CD4-positive, alpha-beta T cell treated with Interleukin-10 for 1 hour (primary cell): ENCODE measurements at places on chromosomes 12 and 14.

DNA sequence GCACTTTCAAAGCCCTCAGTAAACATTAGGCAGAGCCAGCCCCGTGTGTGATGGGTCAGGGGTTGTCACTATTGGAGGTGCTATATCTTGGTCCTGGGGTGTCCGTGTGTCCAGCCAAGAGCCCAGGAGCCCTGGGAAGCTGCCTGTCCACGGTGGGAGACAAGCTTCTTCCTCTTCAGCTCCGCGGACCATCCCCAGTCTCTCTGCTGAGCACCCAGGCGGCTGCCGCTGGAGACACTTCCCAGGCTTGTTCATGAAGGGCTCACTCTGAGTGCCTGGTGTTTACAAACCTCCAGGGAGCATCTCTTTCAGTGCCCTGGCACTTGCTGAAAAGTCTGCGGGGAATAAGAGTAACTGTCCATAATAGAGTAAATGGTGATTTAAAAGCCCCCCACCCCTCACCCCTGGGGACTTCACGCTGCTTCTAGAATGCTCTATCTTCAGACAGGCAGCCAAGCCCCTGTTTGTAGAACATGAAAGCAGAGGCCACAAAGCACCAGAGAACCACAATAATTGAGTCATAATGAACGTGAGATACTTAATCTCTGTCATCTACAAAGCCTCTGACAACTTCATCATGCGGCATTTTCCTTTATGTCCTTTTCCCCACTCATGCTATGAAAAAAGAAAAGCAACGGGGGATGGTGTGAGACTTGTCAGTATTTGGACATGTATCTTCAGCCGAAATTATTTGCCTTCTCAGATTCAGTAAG lies 178.6 kb downstream of the TMEM132C start:
- DNase-seq, result no peak

DNA sequence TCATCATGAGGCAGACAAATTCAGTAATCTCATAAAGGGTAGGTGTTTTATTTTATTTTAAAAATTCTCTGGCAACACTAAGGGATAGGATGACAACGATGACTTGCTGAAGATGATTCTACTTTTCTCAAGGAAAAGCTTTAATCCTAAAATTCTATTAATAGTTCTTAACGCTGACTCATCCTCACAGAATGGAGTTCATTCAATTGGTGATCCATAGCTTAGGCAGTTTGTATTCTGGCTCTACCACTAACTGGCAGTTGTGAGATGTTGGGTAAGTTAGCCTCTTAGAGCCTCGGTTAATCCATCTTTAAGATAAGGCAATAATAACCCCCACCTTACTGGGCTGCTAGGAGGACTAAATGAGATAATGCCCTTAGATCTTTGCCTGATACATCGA lies 116.3 kb downstream of the RTN1 start:
- no peak for DNase-seq

GRCh38 chr14:92247947-92248346 lies 75.0 kb upstream of the SLC24A4 start:
- no peak for DNase-seq

DNA sequence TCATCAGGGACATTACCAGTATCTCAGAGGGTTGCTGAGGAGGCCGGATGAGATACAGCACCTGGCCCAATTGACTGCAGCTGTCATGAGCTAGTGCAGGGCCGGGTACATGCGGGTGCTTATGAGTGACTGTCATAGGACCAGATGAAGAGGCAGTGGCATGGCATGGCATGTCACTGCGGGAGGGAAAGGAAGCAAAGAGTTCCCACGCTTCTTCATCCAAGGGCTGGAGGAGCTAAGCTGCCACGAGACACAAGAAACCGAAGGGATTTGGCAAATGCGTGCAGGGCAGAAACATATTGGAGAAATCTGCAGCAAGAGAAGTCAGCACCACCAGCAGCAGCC lies 10.7 kb upstream of the GPX2 start:
- no peak for DNase-seq

DNA sequence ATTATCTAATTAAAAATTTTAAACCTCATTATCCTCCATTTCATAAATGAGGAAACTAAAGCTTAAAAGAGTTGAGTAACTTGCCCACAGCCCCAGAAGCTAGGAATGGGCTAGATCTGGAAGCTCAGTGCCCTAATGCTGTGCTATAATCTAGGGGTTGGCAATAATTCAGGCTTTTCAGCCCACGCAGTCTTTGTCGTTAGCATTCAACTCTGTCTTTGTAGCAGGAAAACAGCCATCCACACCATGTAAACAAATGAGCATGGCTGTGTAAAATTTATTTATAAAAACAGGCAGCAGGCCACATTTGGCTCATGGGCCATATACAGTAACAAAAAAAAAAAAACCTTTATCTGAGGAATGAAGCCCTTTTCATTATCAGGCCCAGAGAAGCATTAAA lies 92.4 kb upstream of the OVCH1 start:
- no peak for DNase-seq

DNA sequence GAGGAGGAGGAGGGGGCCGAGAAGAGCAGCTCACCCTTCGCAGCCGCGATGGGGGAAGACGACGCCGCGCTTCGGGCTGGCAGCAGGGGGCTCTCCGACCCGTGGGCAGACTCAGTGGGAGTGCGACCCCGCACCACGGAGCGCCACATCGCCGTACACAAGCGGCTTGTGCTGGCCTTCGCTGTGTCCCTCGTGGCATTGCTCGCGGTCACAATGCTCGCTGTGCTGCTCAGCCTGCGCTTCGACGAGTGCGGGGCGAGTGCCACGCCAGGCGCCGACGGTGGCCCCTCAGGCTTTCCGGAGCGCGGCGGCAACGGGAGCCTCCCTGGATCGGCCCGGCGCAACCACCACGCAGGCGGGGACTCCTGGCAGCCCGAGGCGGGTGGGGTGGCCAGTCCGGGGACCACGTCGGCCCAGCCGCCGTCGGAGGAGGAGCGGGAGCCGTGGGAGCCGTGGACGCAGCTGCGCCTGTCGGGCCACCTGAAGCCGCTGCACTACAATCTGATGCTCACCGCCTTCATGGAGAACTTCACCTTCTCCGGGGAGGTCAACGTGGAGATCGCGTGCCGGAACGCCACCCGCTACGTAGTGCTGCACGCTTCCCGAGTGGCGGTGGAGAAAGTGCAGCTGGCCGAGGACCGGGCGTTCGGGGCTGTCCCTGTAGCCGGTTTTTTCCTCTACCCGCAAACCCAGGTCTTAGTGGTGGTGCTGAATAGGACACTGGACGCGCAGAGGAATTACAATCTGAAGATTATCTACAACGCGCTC lies 745 bp downstream of the TRHDE start:
- no peak for DNase-seq

- no peak for DNase-seq
These were observed 616.3 kb downstream of the LRFN5 start for GRCh38 chr14:42222924-42223471.

DNA sequence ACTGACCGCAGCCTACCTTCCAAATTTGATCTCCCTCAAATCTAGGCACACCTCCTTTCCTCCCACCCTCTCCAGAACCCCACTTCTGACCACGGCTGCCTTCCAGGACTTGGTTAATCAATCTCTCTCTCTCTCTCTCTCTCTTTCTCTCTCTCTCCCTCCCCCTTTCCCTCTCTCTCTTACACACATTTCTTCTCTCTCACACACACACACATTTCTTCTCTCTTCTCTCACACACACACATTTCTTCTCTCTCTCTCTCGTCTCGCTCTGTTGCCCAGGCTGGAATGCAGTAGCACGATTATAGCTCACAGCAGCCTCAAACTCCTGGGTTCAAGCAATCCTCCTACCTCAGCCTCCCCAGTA lies 521 bp upstream of the GMFB start:
- DNase-seq, result no peak

- DNase-seq, result peak; percentile 62
These were observed 10.9 kb downstream of the EVL start for GRCh38 chr14:100076133-100076532.

DNA sequence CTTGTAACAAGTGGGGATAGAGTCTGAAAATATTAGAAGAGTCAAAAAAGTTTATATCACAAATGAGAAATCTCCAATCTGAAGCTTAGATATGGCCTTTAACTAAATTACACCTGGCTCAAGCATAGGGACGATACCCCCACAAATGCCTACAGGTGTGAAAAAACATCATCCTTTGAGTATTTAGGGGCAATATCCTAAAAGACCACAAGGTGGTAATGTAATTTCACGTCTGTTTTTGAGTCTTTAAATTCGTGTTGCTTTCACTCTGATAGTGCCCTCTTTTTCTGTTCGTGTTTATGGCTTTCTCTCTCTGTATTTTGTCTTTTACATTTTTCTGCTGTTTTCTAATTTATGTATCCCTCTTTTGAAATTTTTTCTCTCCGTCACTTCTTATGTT lies 84.3 kb downstream of the ETNK1 start:
- no peak for DNase-seq

GRCh38 chr12:130748786-130749185 lies 32.7 kb upstream of the RIMBP2 start:
- DNase-seq, result no peak

DNA sequence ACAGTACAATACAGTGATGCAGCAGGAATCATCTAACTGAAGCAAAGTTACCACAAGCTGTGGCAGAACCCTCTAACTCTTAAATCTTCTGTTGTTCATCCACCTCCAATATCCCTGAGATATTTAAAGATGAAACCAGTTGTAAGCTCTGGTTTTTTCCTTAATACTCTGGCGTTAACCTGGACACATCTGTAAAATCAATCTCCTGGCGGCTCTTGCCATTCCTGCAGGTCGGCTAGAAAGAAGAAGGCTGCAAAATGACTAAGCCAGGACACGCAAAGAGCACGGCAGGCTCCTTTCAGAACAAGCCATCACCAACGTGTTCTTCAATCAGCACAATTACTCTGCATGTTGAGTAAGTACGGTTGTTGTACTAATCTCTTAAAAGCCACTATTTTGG lies 309.3 kb downstream of the MED13L start:
- no peak for DNase-seq

DNA sequence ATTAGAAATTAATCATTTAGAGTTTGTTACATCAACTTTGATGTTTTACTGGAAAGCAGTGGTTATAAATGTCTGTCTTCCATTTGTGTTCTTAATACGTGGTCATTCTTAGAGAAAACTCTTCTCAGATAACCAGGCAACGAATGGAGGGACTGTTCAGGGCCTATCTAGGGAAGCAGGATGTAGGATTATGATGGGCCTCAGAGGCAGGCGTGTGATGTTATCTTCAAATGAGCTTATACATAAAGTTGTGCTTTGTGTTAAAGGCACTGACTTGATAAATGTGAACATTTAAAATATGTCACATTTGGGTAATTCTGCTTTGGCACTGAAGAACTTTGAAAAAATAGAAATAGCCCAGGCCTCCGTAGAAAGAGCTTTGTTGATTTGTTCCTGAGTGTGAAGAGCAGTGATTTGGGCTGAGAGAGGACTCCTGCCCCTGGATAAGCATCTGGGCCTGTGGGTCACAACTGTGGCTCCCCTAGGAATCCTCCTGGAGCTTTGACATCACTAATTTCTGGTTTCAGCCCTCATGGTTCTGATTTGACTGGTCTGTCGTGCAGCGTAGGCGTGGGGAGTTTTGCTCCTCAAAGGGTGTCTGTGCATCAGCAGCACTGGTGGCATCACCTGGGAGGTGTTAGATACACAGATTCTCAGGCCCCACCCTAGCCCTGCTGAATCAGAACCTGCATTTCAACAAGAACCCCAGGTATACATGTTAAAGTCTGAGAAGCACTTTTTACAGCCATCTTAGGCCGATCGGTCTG lies 55.4 kb downstream of the SAMD4A start:
- DNase-seq, result peak; percentile 17
